H4 (cell line): ENCODE measurements at places on chromosomes 7 and 10. TPM values are rescaled to one million over a fixed set of nuclear protein-coding genes. Genes with fewer than 3 reads are reported as not detected.
A peak's percentile ranks its signal among the peaks of the same experiment; 100 is the strongest.

The SAMD9 gene
- total RNA-seq: 24.0 and 36.5 TPM in 2 replicates

The SLC39A12 gene
- total RNA-seq: not detected in 2 replicates

The CPA2 gene
- not detected in 2 replicates for total RNA-seq

The CALN1 gene
- total RNA-seq: 6.5 and 8.4 TPM in 2 replicates

The FBXO24 gene
- 0.15 TPM in 1 of 2 replicates, not detected in the other for total RNA-seq

The SLC18A3 gene
- not detected in 2 replicates for total RNA-seq

DNA sequence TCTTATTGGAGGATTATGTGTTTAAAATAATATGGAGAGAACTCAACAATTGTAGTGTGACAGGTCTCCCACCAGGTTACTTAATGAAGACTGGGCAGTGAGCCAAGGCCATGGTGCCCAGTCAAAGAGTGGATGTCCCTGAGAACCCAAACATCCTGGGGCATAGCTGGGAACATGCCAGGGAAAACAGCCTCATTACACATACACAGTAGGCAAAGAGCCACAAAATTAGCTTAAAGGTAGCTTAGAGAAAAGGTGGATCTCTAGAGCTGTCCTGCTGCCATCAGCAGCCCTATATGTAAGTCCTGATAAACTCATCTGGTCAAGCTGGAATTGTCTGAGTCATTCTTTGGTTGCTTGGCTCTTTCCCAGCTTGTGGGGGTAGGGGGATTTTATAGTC is 287.8 kb downstream of the PHF14 start:
- peak; percentile 90 for DNase-seq

- DNase-seq: no peak
Observed at GRCh38 chr10:9853405-9854355, 1164.0 kb upstream of the CELF2 start.

GRCh38 chr10:98370831-98371820 is 43.9 kb downstream of the PYROXD2 start:
- DNase-seq: no peak

DNA sequence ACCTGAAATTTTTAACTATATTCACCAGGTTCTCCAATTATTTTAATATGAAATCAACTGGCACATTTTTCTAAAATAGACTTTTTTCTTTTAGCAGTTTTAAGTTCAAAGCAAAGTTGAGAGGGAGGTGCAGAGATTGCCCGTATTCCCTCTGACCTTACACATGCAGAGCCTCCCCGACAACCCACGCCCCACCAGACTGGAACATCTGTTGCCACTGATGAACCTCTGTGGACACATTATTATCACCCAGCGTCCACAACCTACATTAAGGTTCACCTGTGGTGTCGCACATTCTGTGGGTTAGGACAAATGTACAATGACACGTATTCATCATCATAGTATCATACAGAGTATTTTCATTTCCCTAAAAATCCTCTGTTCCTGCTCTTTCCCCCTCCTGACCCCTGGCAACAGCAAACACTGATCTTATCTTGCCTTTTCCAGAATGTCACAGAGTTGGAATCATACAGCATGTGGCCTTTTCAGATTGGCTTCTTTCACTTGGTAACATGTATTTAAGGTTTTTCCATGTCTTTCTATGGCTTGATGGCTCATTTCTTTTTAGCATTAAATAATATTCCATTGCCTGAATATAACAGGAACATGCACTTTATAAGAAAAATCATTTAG is 37.1 kb downstream of the COBL start:
- DNase-seq: no peak

DNA sequence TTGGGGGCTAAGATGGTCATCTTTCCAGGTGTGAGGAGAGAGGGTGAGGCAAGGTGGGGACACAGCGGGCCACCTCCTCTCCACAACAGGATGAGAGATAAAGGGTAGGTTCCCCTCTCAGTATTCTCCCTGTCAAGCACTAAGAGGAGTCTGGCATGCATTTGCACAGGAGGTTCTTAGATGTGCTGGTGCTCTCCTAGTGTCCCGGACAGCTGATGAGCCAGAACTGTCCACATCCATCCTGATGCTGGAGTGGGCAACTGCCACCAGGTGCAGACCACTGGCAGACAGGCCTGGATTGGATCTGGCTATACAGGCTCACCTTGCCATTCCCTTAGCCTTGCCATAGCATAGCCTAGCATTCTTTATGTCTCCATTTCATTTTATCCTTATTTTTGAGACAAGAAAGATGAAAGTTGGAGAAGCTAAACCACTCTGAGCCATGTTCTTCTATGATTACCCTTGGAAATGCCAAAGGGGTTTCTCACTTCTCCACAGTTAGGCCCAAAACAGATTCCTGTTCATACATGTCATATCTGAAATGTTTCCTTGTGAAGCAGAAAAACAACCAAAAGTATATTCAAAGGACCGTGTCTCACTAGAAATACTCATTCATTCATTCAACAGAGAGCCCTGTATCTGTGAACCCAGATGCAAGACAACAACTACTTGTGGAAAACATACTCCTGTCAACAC is 48.8 kb upstream of the ANTXRL start:
- no peak for DNase-seq

DNA sequence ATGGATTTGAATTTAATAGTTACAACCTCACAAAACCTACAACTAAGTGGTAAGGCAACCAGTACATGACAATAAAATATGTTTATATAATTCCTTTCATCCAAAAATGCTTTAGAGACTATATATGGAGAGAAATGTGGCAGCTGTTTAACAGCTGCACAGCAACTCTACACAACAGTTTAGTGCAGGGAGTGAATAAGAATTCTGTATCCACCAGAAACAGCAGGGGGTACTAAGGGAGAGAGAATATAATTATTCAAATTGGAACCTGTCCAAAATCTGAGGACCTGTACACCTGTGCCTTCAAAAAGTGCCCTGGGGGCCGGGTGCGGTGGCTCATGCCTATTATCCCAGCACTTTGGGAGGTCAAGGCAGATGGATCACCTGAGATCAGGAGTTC is 49.6 kb downstream of the POLL start:
- DNase-seq: no peak

GRCh38 chr7:99699946-99700345 is 20.1 kb upstream of the CYP3A5 start:
- no peak for DNase-seq

DNA sequence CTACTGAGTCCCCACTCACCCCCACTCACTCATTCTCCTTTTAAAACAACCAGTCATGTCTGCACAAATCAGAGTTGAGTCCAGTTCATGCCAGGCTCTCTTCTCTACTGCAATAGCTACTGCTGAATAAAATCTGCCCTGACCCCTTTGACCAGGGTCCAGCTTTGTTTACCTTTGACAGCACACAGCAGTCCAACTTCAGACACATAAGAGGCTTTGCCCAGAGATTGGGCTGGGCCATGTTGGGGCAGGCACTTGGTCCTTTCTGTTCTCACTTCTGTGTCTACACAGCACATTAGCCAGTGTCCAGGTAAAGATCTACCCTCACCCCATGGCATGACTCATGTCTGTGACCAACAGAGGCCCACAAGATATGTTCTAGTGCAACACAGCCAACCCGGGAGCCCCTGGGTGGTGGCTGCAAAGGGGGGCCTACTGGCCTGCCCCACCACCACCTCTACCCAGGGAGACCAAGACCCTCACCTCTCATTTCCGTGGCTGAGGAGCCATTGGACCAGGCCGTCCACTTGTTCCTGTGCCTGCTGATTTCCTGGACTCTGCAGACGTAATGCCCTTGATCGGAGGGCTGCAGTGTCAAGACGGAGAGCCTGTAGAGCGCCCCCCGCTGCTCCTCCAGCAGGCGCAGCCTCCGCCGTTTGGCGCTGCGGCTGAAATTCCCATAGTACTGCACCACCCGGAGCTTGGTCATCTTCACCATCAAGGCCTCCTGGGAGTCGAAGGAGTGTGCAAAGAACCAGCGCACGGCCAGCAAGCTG is 8.0 kb downstream of the VSTM4 start:
- DNase-seq: no peak

DNA sequence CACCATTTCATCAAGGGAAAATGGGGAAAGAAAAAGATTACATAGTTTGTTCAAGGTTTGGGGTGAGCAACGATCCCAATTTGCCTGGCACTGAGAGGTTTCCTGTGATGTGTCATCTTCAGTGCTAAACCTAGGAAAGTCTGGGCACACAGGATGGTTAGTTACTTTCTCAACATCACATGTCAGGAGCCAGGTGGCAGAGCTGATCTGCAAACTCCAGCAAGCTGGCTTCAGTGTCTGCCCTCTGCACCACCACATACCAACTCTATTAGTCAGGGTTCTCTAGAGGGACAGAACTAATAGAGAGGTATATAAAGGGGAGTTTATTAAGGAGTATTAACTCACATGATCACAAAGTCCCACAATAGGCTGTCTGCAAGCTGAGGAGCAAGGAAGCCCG is 11.3 kb downstream of the ADAM12 start:
- DNase-seq: peak; percentile 31
